GM23248 (cell line): ENCODE measurements at places on chromosomes 5 and 9.

- H3K27ac ChIP-seq: no peak overlapping the region
- DNase-seq: no peak
- no peaks in the 10 kb centered on the region; the same call in 1 of the 2 replicates for H3K4me1 ChIP-seq
- H3K27me3 ChIP-seq: no peaks in the 10 kb centered on the region
Measured at GRCh38 chr5:66558560-66558959, 37.6 kb upstream of the MAST4 start.

GRCh38 chr5:64292611-64293215 is 127.1 kb downstream of the RNF180 start:
- H3K4me1 ChIP-seq: no peaks in the 10 kb centered on the region
- H3K4me3 ChIP-seq: no peak overlapping the region
- H3K27me3 ChIP-seq: no peaks in the 10 kb centered on the region
- H3K36me3 ChIP-seq: no peaks in the 10 kb centered on the region

DNA sequence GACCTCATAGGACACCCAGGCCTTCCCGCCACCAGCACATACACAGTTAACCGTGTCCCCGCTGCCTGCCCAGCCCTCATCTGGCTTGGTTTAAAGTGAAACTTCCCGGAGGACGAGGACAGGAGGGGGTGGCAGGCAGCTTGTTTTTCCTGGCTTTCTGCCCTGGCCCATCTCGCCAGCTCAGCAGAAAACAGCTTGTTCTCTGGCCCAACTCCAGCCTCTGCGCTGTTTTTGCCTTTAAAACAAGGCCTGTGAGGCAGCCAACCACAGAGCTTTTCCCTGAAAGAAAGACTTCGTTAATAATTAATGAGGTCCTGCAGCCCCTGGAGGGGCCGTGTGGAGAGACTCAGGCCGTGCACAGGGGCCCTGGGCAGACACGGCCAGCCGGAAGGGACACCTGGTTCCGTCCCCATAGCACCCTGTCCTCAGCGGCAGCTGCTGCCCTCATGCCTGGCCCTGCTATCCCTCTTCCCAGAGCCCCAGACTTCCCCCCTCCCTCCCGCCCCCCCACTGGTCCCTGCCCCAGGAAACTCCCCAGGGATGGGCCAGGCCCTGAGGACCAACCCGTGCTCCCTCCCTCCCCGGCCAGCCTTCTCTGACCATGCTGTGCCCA is 108.7 kb downstream of the RXRA start:
- peak; percentile 97 for DNase-seq
- no peaks in the 10 kb centered on the region for H3K27me3 ChIP-seq
- H3K27ac ChIP-seq: peak overlapping the region; percentile 27
- peaks cover 13% of the 10 kb centered on the region; the same call in 1 of the 2 replicates for H3K4me1 ChIP-seq
- no peak overlapping the region for H3K4me3 ChIP-seq
- 0 out of 2 replicates have a peak, but pooled peaks cover 7% of the 10 kb centered on the region for H3K36me3 ChIP-seq

GRCh38 chr9:75626860-75627259 is 263.6 kb upstream of the PCSK5 start:
- H3K36me3 ChIP-seq: no peaks in the 10 kb centered on the region
- no peaks in the 10 kb centered on the region for H3K27me3 ChIP-seq
- H3K4me1 ChIP-seq: no peaks in the 10 kb centered on the region
- H3K4me3 ChIP-seq: no peak overlapping the region
- H3K27ac ChIP-seq: no peak overlapping the region

GRCh38 chr9:89666950-89667349 is 62.1 kb downstream of the GADD45G start:
- no peak for DNase-seq
- H3K27ac ChIP-seq: no peak overlapping the region
- no peaks in the 10 kb centered on the region for H3K36me3 ChIP-seq

DNA sequence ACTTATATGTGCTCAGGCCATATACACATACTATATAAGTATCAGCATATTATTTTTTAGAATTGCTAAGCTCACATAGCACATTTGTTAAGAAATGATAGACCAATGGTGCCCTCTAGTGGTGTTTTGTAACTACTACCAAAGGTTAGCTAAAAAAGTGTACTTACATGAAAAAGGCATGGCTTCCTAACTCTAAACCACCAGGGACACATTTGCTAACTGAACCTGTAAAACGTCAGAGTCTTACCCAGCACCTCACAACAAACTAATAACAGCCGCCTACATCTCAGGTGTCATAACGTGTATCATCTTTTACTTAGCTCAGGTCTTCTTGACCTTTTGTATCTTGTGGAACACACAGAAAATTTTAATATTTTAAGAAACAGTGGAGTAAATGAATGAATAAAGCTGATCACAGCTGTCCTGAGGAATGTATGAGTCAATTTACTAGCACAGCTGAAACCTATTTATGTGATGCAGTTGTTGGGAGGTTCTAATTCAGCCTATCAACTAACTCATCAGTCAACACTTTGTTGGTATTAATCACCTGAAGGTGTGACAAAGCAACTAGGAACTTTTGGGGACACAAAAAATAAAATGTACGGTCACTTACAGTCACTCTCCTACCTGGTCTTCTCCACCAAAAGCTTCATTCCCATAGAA is 72.9 kb downstream of the BAAT start:
- no peak overlapping the region for H3K4me3 ChIP-seq
- peaks cover 28% of the 10 kb centered on the region for H3K27me3 ChIP-seq
- H3K27ac ChIP-seq: no peak overlapping the region
- no peaks in the 10 kb centered on the region for H3K36me3 ChIP-seq
- no peaks in the 10 kb centered on the region for H3K4me1 ChIP-seq

- 0 out of 2 replicates have a peak, but pooled peaks cover 7% of the 10 kb centered on the region for H3K4me1 ChIP-seq
- H3K4me3 ChIP-seq: no peak overlapping the region
- no peaks in the 10 kb centered on the region for H3K27me3 ChIP-seq
- no peak for DNase-seq
Measured at GRCh38 chr5:142186857-142187594, 78.4 kb downstream of the NDFIP1 start.

GRCh38 chr5:38925154-38925925 is 79.5 kb downstream of the OSMR start:
- H3K27ac ChIP-seq: peak overlapping the region; percentile 73
- peaks cover 32% of the 10 kb centered on the region for H3K4me1 ChIP-seq
- H3K36me3 ChIP-seq: peaks cover 51% of the 10 kb centered on the region
- no peak overlapping the region for H3K4me3 ChIP-seq
- H3K27me3 ChIP-seq: no peaks in the 10 kb centered on the region

DNA sequence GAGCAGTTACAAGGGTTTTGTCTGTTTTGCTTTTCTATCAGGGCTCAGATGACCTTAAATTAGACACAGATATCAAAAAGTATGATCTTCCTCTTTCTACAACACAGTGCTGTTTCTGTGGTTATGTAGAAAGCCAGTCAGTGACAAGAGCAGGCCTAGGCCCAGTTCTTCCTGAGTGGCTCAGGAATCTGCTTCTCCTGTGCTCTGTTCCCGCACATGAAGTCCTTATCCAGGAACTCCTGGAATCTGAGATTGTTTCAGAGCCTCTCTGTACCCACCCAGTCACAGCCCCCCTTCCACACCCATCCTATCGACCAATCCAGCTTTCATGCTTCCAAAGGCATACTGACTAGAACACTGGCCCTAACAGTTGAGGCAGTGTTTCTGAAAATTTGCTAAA is 40.4 kb upstream of the SMU1 start:
- no peak overlapping the region for H3K4me3 ChIP-seq
- H3K27ac ChIP-seq: peak overlapping the region; percentile 79
- H3K36me3 ChIP-seq: peaks cover 39% of the 10 kb centered on the region
- DNase-seq: peak; percentile 53

GRCh38 chr5:63961598-63962161 is 565 bp downstream of the HTR1A start:
- H3K36me3 ChIP-seq: no peaks in the 10 kb centered on the region
- H3K27ac ChIP-seq: no peak overlapping the region
- no peaks in the 10 kb centered on the region for H3K4me1 ChIP-seq
- H3K4me3 ChIP-seq: no peak overlapping the region
- H3K27me3 ChIP-seq: peaks cover 15% of the 10 kb centered on the region

DNA sequence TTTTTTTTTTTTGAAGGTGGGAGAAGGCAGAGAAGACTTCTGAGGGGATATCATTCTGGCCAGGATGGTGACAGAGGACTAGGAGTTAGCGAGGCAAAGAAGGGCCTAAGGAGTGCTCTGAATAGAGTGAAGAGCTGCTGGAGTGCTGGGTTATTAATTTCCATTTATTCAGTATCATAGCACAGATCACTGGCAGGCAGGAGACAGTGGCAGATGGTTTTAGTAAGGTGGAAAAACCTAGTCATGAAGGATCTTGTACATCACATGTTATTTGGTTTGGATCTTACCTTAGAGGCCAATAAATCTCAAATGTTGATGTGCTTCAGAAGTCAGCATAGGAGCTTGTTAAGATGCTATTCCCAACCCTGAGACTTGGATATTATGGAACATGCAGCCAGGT is 165.5 kb downstream of the TTLL11 start:
- H3K36me3 ChIP-seq: no peaks in the 10 kb centered on the region
- no peaks in the 10 kb centered on the region for H3K27me3 ChIP-seq
- H3K27ac ChIP-seq: no peak overlapping the region
- DNase-seq: no peak

GRCh38 chr9:80839821-80840675 is 849.3 kb downstream of the TLE1 start:
- H3K4me1 ChIP-seq: no peaks in the 10 kb centered on the region
- DNase-seq: no peak
- H3K27ac ChIP-seq: no peak overlapping the region
- no peak overlapping the region for H3K4me3 ChIP-seq
- H3K36me3 ChIP-seq: no peaks in the 10 kb centered on the region

DNA sequence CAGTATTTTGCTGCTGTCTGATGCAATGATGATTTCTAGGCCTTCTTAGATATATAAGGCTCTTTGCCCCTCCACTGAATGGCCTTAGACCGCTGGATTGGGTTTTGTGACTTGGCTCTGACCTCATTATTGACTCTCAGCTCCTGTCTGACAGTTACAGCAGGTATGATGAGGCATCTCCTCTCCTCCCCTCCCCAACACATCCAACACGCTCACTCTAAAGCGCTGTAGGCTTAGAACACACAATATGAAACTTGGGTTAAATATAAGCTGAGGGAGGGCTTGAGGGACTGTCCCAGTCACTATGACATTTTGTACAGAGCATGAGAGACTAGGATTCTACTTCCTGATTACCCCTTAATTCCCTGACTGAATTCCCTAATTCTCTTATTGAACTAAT is 18.8 kb upstream of the CER1 start:
- no peak overlapping the region for H3K27ac ChIP-seq
- H3K4me1 ChIP-seq: no peaks in the 10 kb centered on the region
- H3K36me3 ChIP-seq: no peaks in the 10 kb centered on the region

GRCh38 chr9:72415163-72415562 is 50.2 kb upstream of the ZFAND5 start:
- no peaks in the 10 kb centered on the region for H3K27me3 ChIP-seq
- no peak for DNase-seq
- no peak overlapping the region for H3K27ac ChIP-seq
- H3K4me1 ChIP-seq: no peaks in the 10 kb centered on the region

DNA sequence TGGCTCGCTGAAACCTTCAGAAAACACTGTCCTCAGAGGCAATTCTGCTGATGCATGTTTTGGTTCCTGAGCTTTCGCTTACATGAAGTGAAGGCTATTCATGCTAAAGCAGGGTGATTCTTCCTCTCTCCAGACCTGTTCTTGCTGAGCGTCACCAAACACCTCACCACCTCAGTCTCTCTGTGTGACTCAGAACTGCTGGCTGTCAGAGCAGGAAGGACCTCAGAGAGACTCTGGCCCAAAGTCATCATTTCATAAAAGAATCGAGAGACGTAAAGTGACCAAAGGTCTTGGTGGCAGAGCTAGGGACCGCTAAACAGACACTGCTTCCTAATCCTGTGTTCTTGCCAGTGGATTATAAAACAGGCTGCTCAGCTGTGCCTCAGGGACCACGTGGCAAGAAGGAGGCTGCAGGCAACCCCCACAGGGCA is 73.8 kb downstream of the LHFPL2 start:
- no peak overlapping the region for H3K27ac ChIP-seq
- no peaks in the 10 kb centered on the region for H3K36me3 ChIP-seq
- no peak overlapping the region for H3K4me3 ChIP-seq
- DNase-seq: peak; percentile 69
- no peaks in the 10 kb centered on the region for H3K27me3 ChIP-seq

DNA sequence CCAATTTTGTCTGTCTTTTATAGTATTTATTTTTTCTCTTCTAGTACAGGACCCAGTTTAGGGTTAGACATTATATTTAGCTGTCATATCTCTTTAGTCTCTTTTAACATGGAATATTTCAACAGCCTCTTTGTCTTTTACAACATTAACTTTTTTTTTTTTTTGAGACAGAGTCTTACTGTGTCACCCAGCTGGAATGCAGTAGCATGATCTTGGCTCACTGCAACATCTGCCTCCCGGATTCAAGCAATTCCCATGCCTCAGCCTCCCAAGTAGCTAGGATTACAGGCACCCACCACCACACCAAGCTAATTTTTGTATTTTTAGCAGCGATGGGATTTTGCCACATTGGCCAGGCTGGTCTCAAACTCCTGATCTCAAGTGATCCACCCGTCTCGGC is 90.1 kb downstream of the ADAMTS6 start:
- H3K36me3 ChIP-seq: peaks cover 30% of the 10 kb centered on the region
- no peak overlapping the region for H3K27ac ChIP-seq
- H3K27me3 ChIP-seq: no peaks in the 10 kb centered on the region
- H3K4me3 ChIP-seq: no peak overlapping the region
- DNase-seq: peak; percentile 52
- H3K4me1 ChIP-seq: peaks cover 34% of the 10 kb centered on the region

GRCh38 chr9:91428436-91428835 is 4.8 kb upstream of the NFIL3 start:
- DNase-seq: peak; percentile 35
- no peak overlapping the region for H3K4me3 ChIP-seq
- no peaks in the 10 kb centered on the region for H3K27me3 ChIP-seq
- H3K4me1 ChIP-seq: peaks cover 21% of the 10 kb centered on the region
- peak overlapping the region; percentile 48 for H3K27ac ChIP-seq

DNA sequence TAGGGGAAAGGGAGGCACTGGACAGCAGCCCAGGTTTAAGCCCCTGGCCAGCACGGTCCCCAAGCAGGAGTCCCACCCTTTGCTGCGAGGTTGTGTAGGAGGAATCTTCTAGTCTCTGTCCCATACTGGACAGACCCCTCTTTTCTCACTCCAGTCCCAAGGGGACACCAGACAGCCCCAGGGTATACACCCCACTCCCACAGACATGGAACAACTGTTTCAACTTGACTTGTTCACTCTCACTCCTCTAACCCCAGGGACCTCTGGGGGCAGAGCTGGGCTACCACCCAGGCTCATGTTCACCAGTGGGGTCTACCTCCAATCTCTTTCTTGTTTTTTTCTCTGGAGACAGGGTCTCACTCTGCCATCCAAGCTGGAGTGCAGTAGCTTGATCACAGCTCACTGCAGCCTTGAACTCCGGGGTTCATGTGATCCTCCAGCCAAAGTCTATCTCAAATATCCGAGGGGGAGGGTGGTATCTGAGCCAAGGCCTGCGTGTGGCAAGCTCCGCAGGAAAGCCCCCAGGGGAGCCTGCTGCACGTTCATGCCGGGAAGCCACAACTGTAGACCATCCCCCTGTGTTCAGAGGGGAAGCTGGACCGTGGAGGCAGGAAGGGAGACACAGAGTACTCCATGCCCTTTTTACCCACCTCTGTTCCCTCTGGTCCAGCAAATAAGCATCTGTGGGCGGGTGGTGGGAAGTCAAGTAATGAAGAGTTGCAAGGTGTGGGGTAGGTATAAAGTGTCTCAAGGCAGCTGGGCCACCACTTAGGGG is 1.8 kb downstream of the PTGES2 start:
- peaks cover 9% of the 10 kb centered on the region; the same call in 1 of the 2 replicates for H3K4me1 ChIP-seq
- DNase-seq: no peak
- H3K27me3 ChIP-seq: no peaks in the 10 kb centered on the region
- peak overlapping the region; percentile 98 for H3K4me3 ChIP-seq
- no peaks in the 10 kb centered on the region for H3K36me3 ChIP-seq

GRCh38 chr9:37632479-37632878 is 18.3 kb upstream of the FRMPD1 start:
- no peaks in the 10 kb centered on the region for H3K4me1 ChIP-seq
- H3K27me3 ChIP-seq: peaks cover 19% of the 10 kb centered on the region; the same call in 1 of the 2 replicates
- no peak overlapping the region for H3K4me3 ChIP-seq
- no peak for DNase-seq
- no peaks in the 10 kb centered on the region for H3K36me3 ChIP-seq
